Caudate nucleus (tissue), 63 donors: ENCODE measurements at places on chromosomes 3 and 15.

- no peak for DNase-seq
Measured at GRCh38 chr3:111070772-111071256, 802 bp upstream of the NECTIN3 start.

DNA sequence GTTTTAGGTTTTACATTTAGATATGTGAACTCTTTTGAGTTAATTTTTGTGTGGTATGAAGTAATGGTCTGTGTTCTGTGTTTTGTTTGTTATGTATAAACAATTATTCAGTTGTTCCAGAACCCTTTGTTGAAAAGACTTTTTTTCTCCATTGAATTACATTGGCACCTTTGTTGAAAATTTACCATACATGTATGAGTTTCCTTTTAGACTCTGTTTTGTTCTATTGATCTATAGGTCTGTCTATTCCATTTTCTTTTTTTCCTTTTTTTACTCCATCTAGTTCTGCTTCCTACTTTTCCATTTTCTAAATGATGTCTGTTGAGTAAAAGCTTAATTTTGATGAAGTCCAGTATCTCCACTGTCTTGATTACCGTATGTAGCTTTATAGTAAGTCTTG lies 31.4 kb downstream of the ARIH2 start:
- no peak for DNase-seq

DNA sequence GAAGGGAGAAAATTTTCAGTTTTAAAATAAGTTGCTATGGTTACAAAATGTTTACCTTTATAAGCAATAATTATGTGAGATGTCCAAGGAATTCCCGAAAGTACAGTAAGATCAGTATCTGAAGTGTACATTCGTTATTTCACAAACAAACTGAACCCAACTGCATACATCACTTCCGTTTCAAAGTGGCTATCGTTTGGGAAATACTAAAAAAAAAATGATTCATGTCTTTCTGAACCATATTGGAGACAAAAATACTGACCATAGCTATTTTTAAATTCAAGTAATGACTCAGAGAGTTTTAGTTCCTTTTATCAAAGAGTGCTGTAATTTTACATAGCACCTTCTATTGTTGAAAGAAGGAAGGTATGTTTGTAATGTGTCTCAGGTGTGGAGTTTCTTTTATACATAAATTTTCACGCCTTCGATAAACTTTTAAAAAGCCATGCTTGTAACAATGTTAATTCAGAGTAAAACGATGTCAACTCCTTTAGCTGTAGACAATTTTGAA lies 8.0 kb upstream of the ANKRD28 start:
- DNase-seq = no peak

DNA sequence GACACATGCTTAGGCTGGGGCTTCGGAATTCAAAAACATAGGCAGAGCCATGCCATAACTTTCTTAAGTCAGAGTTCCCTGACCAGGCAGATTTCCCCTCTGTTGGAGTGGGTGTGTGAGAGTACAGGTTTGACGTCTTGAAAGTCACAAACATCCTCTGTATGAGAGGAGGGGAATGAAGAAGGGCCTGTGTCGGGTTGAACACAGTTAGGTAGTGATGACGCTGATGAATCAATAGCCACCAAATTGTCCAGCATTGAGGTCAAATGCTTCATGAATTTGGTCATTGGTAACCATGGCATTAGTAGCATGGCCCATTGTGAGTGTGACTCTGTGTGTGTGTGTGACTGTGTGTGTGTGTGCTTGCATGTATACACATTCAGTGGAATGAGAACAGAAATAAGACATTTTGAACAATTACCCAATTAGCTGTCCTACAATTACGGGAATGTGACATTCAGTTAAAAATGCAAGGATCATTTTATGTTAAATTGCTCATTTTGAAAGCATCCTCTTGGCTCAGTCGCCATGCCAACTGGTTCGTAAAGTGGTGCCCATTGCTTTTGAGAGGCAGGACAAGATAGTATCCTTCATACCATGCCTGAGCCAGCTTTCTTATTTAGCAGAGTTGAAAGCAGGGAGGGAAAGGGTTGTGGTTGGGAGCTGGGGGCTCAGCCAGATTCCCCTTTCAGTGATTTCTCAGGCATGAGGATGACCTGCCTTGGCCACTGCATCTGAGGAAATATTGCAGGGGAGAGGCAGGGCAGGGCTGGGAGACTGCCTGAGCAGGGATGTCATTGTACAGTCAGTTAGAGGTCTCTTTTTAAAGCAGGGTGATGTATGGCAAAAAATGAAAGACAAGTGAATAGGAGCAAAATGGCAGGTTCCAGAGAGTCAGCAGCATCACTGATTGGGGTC lies 35.4 kb downstream of the RBP2 start:
- no peak for DNase-seq

DNA sequence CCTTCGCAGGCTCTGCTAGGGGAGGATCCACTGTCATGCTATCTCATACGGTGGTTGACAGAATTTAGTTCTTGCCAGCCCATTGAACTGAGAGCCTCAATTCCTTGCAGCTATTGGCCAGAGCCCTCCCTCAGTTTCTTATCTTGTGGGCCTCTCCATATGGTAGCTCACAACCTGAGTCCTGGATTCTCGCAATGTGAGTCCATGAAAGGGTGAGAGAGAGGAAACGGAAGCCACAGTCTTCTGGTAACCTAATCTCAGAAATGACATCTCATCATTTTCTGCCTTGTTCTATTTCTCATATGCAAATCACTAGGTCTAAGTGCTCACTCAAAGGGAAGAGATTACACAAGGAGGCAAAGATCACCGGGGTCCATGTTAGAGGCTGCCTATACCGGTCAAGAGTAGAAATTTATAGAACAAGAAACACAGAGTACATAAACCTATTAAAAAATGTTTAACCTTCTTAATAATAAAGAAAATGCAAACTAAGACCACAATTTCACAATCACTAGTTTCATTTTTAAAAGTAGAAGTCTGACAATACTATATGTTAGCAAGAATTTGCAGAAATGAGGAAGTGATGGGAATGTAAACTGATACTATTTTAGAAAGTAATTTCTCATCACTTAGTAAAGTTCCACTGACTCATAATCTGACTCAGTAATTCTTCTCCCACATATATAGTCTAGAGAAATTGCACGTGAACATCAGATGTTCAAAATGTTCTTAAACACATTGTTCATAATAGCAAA lies 378.4 kb upstream of the AGTR1 start:
- no peak for DNase-seq

DNA sequence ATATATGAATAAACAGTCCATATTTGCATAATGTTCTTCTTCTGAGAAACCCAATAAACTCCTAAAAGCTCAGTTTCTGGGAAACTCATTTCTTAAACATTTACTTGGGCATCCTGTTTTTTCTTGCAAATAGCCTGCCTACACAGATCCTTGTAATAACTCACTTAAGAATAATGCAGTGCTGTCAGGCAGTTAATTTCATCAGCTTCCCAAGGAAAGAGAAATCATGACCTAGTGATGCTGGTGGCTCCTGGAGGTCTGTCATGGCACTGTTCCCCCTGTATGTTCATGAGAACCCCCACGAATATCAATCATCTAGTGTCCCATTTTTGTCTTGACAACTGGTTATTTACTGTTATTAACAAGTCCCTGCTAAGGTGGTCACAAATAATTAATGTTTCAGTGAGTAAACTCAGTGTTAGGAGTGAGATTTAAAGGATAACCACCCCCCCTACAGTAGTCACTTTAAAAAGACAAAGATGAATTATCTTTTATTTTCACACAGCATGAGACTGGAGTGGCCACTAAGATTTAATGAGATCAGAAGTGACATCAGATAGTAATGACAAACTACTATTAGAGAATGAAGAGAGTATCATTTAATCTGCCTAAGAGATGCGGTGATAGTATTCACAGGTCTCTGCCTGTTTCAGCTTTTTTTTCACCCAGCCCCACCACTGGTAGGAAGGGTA lies 279.5 kb upstream of the NECTIN3 start:
- DNase-seq = no peak

DNA sequence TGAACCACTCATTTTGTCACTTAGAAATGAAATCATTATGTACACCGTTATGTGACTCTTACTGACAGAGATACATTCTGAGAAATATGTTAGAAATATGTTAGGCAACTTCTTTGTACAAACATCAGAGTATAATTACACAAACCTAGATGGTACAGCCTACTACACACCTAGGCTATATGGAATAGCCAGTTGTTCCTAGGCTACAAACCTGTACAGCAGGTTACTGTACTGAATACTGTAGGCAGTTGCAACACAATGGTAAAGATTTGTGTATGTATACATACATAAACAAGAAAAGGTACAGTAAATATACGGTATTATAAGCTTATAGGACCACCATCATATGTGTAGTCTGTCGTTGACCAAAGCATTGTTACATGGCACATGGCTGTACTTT lies 3.7 kb downstream of the SACM1L start:
- no peak for DNase-seq

GRCh38 chr3:150975992-150976368 lies 3.5 kb upstream of the CLRN1 start:
- no peak for DNase-seq

DNA sequence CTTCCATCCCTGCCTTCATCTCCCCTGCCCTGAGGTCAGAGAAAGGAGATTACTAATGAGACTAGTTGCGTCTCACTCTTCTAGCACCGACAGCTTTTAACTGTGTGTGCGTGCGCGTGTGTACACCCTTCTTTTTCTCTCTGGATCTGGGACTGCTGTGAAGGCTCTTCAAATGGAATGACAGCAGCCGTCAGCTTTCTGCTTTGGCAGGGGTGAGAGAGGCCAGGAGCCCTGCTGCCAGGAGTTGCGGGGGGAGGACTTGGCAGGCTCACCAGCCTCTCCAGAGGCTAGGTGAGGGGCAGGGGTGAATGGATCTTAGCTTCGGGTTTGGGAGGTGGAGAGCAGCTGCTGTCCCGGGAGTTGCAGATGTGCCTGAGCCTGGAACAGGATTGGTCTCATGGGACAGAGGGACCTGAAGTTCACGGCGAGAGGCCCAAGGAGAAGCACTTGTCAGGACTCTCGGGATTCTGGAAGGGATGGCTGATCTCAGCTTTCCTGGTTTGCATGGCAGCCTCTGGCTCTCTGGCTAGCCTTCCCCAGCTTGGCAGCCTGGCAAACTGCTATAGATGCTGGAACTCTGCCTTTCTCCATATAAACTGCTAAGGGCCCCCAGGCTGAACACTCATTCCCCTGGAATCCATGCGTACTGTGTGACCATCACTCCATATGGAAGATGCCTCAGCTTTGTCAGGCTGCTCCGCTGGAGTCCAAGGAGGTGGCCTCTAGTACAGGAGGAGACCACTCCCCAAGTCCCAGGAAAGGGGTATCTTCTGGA lies 16.6 kb downstream of the TEX264 start:
- DNase-seq = no peak

DNA sequence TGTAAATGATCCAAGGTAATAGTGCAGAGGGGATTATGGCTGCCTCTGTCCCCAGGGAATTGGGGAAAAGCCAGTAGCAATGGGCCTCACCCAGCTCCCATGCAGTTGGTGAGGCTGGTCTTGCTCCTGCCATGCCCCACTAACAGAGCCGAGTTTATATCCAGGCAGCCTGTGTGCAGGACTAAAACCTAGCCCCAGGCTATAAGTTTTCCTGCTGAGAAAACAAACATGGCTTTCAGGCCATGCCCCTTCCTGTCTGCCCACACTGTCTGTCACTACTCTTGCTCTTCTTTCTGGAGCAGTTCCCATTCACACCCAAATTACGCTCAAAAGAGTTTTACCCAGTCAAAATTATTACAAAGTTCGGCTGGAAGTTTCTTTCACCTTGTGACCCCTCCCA lies 73.5 kb upstream of the SPATA16 start:
- DNase-seq = no peak

GRCh38 chr3:71564361-71564760 lies 19.2 kb downstream of the FOXP1 start:
- no peak for DNase-seq

- no peak for DNase-seq
Measured at GRCh38 chr3:187902936-187903335, 157.7 kb upstream of the BCL6 start.

DNA sequence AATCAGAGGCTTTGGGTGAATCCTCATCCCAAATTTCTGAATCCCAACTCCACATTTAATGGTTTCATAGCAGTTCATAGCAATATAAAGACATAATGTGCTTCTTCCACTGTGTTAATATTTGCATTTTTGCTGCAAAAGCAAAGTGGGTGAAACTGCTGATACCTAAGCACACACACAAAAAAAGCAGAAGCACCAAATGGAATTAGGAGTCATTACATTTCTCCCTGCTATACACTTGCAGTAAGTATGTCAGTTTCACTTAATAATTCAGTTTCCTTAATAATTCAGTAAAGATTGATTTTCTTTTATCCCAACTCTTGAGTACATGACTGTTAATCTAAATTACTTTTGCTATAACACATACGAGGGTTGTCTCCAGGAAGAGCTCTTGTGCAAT lies 48.9 kb upstream of the ALCAM start:
- no peak for DNase-seq

- no peak for DNase-seq
Measured at GRCh38 chr3:168272343-168272985, 176.7 kb upstream of the GOLIM4 start.

DNA sequence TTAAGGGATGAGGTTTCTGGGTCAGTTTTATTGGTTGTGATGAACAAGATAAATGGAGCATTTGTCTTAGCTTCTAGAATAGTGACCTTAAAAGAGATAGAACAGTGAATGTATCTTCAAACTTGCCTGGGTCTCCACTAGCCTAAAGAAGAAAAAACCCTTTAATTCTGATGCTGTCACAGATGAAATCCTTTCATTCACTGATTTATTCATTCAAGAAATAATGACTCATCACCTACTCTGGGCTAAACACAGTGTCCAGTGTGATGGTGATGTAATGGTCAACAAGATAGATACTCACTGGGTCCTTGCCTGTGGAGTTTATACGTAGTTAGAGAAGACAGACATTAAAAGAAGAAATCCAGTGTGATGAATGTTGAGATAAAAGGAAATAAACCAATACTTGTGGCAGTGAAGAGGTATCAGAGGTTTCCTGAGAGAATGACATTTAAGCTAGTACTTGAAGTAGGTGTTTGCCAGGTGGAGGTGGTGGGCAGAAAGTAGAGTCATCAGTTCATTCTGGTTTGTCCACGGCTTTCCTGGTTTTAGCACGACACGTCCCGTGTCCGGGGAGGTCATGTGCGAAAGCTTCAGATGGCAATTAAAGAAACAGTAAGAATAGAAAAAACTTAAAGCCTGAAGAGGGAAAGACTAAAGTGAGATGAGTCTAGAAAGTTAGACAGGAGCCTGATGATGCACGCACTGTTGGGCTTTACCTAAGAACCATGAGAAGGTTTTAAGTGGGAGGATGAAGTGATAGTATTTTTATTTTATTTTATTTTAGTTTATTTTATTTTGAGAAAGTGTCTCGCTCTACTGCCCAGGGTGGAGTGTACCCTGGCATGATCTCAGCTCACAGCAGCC lies 18.5 kb downstream of the PAK2 start:
- DNase-seq = no peak
